ENCODE measurements at places on chromosomes 11 and 22.

DNA sequence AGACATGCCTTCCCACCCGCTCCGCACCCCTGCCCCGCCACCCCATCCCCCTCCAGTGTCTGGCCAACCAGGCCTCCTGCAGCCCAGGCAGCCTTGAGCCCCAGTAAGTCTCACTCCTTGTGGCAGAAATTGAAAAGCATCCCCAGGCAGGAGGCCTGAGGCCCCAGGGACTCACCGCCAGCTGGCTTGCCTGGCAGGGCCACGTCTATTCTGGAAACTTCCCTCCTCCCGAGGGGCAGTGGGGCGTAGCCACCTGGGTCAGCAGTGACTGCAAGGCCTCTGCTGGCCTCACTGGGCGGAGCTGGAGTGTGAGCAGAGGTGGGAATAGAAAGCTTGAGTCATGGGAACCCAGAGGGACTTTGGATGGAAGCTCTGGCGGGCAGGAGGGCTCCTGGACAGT lies 26.3 kb downstream of the ANO1 start:
- DNase-seq: no peak

DNA sequence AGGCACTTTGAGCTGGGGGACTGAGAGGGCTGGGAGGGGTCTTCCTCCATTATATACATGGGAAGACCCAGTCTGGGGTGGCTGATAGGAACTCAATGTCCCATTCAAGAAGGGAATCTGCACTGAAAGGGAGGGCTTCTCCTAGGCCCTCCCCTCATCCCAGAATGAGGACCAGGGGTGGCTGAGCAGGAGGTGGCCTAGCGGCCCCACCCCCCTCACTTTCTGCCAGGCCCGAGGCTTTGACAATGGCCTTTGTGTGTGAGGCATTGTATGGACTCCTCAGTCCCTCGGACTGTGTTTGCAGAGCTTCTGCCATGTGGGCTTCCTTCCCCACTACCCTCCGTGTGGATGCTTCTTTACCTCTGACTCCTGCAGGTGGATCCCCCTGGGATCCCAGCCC lies 65.7 kb downstream of the NECTIN1 start:
- DNase-seq: no peak

- DNase-seq: peak; percentile 93
Measured at GRCh38 chr11:57638005-57638781, 11.5 kb downstream of the YPEL4 start.

DNA sequence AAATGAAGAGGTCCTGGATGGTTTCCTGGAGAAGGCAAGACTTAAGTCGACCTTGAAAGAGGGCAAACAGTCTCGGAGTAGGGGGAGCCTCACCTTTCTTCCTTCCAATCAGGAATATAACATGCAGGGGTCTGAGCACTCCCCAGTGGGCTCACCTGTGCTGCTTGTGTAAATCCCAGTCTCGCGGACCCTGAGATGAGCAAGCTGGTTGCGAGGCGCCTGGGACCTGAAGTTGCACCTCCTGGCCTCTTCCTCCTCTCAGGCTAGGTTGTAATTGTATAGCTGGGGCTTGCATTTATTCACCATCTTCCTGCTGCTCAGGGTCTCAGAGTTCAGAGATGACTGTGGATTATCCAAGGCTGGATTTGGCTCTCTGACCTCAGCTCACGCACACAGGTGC lies 7.5 kb upstream of the WBP2NL start:
- no peak for DNase-seq

GRCh38 chr11:40337118-40337517 lies 1122.3 kb downstream of the LRRC4C start:
- DNase-seq: peak; percentile 12

DNA sequence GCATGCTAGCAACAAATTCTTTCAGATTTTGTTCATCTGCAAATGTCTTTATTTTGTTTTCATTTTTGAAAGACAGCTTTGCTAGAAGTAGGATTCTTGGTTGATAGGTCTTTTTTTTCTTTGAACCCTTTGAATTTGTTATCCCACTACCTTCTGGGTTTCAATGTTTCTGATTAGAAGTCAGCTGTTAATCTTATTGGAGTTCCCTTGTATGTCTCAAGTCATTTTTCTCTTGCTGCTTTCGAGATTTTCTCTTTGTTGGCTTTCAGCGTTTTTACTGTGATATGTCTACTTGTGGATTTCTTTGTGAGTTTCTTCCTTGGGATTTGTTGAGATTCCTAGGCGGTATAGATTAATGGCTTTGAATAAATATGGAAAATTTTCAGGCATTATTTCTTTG lies 27.2 kb upstream of the MS4A8 start:
- DNase-seq: no peak

DNA sequence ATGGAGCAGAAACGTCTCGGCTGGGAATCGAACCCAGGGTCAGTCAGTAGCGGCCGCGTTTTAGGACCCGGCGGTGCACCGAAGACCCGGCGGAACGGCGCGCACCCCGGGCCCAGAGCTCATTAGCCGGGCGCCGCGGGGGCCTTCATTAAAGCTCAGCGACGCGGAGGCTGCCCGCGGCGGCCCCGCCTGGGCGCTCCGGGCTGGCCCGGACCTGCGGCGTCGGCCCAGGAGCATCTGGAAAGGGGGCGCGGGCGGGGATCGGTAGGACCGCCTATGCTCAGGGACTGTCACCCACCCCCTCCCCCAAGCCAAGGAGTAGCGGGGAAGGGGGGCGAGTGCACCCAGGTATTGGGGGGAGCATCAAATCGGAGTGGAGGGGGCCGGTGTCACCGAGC lies 52.2 kb downstream of the CYTH4 start:
- DNase-seq: no peak

DNA sequence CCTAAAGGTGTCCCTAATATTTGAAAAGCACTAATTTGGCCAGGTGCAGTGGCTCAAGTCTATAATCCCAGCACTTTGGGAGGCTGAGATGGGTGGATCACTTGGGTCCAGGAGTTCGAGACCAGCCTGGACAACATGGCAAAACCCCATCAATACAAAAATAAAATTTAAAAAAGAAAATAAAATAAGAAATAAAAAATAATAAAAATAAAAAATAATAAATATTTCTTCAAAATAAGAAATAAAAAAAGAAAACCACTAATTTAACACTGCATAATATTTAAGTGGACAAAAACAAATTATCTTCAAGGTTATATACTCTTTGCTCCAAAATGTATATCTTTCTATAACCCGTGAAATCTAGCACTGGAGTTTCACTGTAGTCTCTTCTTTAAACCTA lies 32.9 kb downstream of the CPT1A start:
- no peak for DNase-seq
